ENCODE measurements at places on chromosomes 6 and 20.

- no peak for DNase-seq
Observed at GRCh38 chr6:34157236-34157830, 11.4 kb upstream of the GRM4 start.

DNA sequence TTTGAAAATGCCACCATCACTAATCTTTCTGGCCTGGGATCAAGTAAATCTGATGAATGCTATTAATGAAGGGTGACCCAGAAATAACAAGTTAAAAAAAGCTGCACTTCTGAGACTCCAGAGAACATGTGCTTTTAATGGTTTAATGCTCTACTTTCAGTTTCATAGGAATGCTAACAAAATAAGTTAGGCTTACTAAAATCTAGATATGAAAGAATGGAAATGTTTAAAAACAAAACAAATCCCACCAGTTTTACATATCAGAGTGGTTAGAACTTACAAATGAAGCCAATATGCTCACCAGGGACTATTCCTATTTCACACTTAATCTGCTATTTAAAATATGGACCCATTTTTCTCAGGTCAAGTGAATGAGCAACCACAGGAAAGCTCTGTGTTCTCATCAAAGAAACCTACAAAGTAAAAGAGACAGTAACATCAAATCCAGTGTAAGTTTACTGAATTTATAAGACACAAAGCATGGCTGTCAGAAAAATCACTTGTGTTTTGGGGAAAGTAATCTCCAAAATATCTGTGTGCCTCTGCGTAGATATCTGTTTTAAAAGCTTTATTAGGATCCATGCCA, 40.3 kb downstream of the FYN start:
- DNase-seq: no peak

DNA sequence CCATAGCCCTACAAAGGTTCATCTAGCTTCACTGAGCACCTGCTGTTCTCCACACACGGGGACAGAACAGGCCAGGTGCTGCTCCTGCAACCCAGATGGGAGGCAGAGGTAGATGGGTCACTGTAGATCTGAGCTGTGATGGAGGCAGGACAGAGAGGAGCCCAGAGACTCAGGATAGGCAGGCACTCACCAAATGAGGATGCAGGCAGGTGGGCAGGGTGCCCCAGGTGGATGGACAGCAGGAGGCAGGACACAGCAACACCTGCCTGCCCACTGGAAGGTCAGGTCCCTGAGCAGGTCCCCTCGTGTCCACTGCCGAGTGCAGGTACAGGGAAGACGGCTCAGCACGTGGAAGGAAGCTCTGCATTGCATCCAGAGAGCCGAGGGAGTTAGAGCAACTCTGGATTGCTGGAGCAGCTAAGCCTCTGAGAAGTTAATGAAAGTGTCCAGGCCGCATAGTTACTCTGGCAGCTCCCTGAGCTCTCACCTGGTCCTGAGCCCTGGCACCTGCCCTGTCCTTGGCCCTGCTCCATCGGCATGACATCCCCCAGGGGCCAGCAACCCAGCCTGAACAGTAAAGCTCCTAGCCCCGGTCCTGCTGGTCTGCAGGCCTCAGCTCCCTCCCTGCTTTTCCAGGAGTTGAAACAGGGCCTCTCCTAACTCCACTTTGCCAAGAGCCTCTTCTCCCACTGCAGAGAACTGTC, 4.9 kb upstream of the YTHDF1 start:
- DNase-seq: no peak

- DNase-seq: no peak
Observed at GRCh38 chr20:1777476-1777820, 117.8 kb upstream of the SIRPA start.

DNA sequence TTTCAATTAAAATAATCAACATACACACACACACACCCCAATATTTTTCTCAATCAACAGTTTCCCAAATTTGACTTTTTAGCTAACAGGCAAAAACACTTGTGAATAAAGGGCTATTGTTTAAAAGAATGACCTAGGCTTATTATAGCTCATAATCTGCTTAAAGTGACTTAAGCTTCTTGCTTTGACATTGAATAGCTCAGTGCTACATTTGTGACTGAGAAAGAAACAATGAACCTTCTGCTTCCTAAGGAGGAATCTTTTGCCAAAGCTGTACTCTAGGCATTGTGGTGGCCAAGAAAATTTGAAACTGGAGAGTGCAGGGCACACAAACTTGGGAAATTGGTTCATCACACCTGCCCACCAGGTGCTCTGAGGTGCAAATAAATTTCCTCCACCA, 282.0 kb downstream of the SYNE1 start:
- no peak for DNase-seq

- no peak for DNase-seq
Observed at GRCh38 chr20:3082306-3082951, 2.1 kb downstream of the AVP start.

- DNase-seq: no peak
Observed at GRCh38 chr6:124482071-124482491, 480.2 kb upstream of the RNF217 start.

DNA sequence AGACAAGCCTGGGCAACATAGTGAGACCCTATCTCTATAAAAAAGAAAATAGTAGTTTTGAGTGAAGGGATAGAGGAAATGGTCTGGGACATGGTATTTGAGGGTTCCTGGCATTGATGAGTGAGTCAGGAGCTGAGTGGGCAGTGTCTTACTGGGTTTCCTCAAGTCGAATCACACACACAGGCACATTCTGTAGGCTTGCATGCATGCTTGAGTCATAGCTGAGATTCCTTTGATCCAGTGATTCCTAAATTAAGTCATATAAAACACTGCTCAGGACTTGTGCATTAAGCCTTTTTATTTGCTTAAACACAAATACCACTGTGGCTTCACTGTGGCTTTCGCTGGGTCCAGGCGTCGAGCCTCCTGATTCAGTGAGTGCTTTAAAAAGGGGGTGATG, 71.8 kb upstream of the TMEM181 start:
- DNase-seq: no peak

DNA sequence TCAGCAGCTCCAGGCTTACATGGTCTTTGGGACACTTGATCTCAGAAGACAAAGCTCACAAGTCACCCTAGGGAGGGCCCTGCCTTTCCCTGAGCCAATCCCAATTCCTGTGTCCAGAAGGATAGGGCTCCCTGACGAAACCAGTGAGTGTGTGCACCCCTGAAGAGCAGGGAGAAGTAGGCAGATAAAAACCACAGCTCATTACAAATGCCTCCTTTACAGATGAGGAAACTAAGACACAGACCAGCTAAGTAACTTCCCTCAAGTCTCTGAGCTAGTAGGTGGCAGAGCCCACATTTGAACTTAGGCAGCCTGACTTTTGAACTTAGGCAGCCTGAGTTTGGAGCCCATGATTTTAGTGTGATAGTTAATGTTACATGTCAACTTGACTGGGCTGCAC, 6.7 kb upstream of the ZFAND3 start:
- DNase-seq: no peak

- DNase-seq: no peak
Observed at GRCh38 chr6:111812060-111813038, 60.9 kb downstream of the FYN start.

GRCh38 chr6:104613416-104614001, 246.2 kb downstream of the HACE1 start:
- DNase-seq: no peak

GRCh38 chr20:20896606-20897005, 184.2 kb upstream of the RALGAPA2 start:
- DNase-seq: no peak

- peak; percentile 83 for DNase-seq
Observed at GRCh38 chr20:62642051-62642665, at the start of gene SLCO4A1. Gene SLCO4A1, plus strand, starts transcription at chr20:62642503. Its CDS starts 13,952 bp downstream, at chr20:62656455.

DNA sequence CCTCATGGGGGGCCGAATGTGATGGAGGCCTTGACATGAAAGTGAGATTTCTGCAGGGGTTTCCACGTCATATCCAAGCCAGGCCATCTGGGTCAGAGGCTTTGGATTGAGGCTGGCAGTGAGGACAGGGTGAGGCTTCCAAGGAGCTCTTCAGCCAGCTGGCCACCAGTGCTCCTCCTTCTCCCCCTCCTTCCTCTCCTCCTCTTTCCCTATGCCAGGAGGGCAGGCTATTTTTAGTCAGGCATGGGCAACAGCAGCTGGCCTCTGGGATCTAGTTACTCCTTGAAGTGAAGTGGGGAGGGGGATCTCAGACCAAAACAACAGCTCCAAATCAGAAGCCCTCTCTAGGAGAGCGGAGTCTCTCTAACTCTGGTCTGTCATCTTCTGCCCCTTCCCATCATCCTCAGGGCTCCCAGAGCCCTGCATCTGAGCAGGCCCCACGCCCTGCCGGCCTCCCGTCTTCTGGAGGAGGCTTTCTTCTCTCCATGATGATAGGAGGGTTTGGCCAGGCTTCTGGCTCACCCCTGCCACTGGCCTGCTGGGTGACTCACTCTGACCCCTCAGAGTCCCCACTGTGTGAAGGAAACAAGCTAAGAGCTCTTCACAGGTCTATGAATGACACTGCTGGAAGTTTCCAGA, 612 bp downstream of the TNNC2 start:
- no peak for DNase-seq

DNA sequence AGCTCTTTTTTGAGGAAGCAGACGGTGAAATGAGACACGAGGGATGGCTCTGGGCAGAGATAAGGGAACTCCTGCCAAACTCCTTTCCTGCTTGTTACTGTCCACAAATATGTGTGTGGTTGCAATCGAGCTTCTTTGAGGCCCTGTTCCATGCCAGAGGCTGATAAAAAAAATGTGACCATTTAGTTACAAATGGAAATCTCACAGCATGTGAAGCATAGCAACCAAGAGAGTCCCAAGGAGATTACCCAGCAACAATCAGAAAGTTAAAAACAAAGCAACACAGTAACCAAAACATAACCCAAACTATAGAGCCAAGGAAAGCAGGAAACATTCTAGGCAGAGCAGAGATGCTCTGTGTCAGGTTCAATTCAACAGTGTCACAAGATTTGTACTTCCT, 35.4 kb upstream of the HMGN3 start:
- DNase-seq: no peak

DNA sequence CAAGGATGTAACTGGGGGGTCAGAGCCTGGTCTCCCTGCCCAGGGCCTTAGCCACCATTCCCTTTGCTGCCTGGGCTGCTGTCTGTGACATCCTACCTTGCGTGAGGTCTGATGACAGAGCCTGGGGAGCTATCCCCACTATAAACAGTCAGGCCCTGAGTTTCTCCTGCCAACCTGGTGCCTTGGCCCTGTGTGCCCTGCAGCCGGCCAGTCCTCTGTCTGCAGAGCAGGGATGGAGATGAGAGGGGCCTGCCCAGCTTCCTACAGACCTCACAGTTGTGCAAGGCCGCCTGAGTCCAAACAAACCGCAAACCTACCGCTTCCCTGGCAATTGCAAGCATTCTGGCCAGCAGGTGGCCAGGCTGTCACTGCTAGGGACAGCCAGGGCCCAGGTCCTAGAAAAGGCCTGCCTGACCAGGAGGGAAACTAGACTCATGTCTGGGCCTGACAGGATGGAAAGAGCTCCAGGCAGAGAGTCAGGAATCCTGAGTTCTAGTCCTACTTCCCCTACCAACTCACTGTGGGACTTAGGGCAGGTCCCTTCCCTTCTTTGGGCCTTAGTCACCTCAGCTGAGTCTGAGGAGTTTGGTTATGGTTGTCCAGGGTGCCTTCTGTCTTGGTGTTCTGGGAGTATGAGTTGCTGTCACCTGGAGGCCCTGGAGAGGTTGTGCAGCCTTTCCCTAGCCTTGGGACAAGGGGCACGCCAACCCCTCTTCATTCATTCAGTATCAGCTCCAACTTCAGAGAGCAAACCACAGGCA, 86.2 kb downstream of the VEGFA start:
- no peak for DNase-seq

DNA sequence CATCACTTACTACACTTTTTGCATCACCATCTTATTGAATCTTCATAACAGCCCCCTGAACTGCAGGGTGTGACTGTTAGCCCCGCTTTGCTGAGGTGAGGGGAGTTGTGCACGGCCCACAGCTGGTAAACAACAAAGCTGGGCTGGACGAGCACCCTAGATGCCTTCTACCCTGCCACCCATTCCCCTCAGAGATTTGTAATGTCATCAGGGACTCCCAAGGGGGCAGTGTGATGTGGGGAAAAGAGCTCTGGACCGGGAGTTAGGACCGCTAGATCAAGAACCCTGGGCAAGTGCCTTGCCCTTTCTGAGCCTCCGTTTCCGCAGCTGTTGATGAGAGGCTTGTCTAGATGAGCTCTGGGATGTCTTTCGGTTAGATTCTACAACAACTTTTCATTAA, 20.9 kb downstream of the PKIG start:
- no peak for DNase-seq

- no peak for DNase-seq
Observed at GRCh38 chr20:41327178-41327577, 9.6 kb upstream of the ZHX3 start.

DNA sequence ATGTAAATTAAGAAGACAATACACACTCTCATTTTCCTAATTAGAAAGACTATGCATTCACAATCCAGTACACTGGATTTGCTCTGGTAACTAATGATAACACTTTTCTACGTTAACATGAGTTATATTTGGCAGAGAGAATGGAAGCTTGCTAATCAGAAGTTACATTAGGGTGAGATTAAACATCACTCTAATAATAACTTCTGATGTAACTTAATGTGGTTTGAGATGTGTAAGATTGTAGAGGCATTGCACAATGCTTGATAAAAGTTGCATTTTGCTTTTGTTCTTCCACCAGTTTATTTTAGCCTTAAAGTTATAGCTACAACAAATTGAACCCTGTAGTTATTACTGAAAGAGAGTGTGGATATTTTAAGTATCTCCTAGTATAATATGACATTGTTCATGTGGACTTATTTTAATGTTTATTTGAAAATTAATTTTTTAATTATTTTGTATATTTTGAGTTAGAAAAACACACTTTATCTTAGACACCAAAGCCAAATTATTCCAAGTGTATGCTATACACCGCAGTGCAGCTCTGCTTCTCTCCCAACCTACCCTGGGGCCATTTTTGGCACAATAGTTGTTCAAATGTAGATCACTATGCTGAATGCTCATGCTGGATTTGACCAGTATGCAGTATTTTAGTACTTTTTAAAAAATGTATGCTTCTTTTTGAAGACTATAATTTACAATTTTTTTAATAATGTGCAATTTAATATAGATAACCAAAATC, 143.2 kb downstream of the SLC16A10 start:
- no peak for DNase-seq

- no peak for DNase-seq
Observed at GRCh38 chr20:31818376-31818908, 714 bp upstream of the MYLK2 start.

DNA sequence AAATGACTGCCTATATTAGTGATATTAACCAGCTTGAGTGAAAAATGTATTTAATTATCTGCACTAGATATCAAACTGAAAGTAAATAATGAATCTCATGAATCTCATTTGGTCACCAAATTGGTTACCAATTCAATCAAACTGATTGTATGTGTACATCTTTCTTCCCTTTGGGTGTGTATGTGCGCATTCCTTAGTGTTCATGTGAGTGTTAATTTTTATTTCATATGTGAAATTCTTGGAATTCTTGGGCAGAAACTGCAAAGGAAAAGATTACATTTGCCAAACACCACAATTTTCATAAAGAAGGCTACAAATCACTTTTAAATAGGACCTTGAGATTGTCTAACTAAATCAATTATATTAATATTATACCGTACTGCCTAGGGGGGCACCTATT, 648.4 kb upstream of the MARCKS start:
- no peak for DNase-seq

All from T-helper 1 cell (primary cell).